Panc1 (cell line): ENCODE measurements at places on chromosomes 12 and 14. TPM values are rescaled to one million over a fixed set of nuclear protein-coding genes. Genes with fewer than 3 reads are reported as not detected.

DNA sequence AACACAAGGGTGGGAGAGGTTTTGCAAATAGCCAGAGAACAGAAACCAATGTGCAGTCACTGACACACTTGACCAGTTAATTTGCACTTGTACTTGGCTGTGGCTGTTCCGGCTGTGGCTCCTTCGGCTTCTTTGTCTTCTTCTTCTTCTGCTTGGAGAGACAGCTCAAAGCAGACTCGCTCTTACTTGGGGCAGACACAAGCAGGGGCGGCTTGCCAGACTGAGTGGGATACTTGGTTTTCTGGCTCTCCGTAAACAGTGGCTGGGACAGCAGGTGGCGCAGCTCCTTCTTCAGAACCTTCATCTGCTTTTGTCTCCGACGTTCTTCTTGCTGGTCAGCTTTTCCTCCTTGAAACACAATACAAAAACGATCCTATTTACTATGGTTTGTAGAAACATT lies 25.0 kb downstream of the OTUB2 start:
- no peak for DNase-seq

The KRT1 gene
- not detected for total RNA-seq

The HOXC4 gene
- 22.7 TPM for total RNA-seq

The CAPZA3 gene
- not detected for total RNA-seq

The SVOP gene
- not detected for total RNA-seq

The DPPA3 gene
- total RNA-seq = not detected

DNA sequence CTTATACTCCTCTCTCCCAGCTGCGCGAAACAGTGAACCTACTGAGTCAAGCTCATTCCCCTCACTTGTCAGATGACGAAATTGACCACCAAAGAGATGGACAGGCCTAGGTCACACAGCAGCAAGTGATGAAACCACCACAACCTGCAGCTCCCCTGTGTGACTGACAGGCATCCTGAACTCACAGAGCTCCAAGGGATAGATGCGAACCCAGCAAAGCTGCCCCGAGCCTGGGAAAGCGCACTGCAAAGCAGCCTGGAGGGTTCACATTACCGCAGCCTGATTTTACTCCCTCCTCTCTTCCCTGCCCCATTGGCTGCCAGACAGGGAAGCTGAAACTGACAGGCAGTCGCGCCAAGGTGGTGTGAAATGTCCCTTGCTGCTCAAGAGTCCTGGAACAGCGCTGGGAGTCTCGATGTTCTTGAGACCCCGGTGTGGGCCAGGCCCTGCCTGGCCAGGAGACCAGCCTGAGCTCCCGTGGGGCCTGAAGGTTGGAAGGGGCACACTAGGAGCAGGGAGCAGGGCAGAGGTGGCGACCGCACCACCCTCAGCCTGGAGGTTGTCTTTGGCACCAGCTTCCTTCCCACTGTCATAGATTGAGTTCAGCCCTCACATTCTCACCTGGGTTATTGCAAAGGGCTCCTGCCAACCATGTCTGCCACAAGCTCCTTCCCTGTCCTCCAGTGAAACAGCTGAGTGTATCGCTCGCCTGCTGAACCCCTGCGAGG lies 36.3 kb downstream of the SNRNP35 start:
- DNase-seq = no peak

DNA sequence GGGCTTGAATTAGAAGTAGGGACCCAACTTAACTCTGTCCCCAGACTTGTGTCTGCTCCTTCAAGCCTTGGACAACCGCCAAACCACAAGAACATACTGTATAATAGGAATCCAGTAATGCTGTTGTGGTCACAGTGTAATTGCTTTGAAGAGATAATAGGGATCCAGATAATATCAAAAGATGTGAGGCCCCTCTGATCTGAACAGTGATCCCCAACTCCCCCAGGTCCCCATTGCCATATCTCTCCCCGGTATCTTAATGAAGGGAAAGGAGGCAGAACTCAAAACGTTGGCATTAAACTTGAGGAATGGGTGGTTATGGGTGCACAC lies 8.5 kb upstream of the PLEKHH1 start:
- DNase-seq = no peak

DNA sequence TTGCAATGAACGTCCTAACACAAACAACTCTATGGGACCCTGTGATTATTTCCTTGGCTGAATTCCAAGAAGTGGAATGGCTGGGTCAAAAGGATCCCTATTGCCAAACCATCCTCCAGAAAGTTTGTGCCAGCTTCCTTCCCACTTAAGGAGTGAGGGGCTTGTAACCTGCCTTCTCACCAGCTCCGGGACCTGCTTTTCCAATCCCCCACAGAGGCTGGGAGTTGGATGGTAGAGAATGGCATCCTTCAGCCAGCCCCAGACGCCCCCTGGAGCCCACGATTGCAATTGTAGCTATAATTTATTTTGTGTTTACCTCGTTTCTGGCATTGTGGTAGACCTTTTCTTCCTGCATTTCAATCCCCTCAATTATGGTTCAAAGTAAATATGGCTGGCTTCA lies 9.7 kb upstream of the ZDHHC22 start:
- DNase-seq = no peak

The UBE3B gene
- 38.9 TPM for total RNA-seq

GRCh38 chr14:75783602-75784313 lies 122.7 kb downstream of the TTLL5 start:
- no peak for DNase-seq

The IL22 gene
- not detected for total RNA-seq

DNA sequence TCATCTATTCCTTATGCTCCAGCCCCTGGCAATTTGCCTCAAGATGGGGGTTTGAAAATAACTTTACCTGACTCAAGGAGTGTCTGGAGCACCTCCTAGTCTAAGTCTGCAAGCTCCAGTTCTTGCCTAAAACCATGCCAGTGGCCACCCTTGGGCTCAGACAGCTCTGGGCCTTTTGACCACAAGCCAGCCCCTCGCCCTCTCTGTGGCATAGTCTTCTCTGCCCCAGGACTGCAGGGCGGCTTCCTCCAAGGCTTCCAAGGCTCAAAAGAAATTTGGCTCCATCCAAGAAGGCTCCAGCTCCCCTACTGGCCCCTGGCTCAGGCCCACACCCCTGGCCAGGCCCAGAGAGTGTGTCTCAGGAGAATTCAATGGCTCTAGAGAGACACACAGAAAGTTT lies 14.8 kb downstream of the ACVRL1 start:
- no peak for DNase-seq

The LTB4R2 gene
- 6.9 TPM for total RNA-seq

DNA sequence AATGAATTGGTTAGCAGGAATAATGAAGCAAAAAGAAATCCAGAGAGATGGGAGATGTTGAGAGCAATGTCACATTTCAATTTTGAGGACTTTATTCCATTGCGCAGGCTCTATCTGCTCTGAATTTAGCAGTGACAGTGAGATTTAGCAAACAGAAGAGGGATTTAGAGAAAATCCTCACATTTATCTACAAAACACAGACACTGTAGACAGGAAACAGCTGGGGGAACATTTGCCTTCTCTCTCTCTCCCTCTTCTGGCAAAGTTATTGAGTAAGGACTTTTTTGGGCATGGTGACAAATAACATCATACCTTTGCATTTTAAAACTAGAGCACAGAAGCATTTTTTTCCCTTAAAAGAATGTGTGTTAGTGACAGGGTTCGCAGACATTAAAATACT lies at the start of gene IGF1:
IGF1 (minus strand) TSS at position 158 of the 400 bp plus-strand sequence. CDS start 182 bp downstream, outside the sequence.
- DNase-seq = no peak

GRCh38 chr14:102481371-102481770 lies 28.2 kb downstream of the ANKRD9 start:
- DNase-seq = no peak

DNA sequence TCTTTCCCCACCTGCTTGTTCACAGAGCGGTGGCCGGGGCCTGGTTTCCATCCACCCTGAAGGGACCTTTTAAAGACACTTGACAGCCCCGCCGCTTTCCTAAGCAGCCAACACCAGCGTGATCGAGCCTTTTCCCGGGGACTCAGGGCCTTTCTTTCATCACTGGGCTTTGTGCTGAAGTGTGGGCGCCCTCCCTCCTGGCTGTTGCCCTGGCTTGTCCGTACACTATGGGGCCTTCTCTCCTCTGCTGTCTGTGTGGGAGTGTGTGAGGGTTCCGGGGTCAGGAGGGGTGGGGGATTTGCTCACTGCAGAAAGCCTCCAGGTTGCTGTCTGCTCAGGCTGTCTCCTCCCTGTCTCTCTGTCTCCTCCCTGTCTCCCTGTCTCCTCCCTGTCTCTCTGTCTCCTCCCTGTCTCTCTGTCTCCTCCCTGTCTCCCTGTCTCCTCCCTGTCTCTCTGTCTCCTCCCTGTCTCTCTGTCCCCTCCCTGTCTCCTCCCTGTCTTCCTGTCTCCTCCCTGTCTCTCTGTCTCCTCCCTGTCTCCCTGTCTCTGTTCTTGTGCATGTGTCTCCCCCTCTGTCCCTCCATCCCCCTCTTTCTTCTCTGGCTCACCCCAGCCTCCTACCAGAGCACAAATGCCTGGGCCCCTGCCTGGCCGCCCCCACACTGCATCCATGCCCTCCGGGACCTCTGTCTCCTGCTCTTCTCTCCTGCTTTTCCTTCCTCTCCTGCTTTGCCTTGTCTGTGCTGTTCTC lies 64.7 kb downstream of the CCDC92 start:
- DNase-seq = no peak

GRCh38 chr14:50892255-50892654 lies 20.4 kb downstream of the ABHD12B start:
- DNase-seq = no peak

The BTBD6 gene
- total RNA-seq = 0.26 TPM

The TAS2R43 gene
- total RNA-seq = 0.36 TPM

DNA sequence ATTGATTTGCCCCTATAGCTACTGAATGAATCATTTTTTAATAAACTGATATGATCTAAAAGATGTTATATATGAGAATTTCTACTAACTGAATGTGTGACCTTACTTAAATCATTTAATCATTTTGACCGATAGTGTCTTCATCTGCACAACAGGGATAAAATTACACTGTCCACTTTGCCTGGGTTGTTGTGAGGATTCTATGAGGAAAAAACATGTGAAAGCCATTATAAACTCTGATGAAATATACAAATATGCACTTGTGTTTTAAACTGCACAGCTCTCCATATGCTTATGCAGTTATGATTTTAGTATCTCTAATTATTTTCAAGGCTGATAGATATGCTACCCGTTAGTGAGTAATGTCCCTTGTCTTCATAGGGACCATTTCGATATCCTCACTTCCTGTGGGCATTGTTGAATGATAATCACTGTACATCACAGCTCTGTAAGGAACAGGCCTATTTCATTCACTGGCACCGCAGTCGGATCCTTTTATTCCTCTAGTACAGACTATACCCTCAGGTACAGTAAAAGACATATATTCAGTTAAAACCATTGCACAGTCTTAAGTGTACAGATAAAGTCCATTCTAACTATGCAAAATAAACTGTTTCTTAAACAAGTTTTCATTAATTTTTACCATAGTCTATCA lies 88.7 kb upstream of the RAP1B start:
- DNase-seq = no peak

- no peak for DNase-seq
Observed at GRCh38 chr14:25463480-25463879, 413.5 kb upstream of the STXBP6 start.

The GYS2 gene
- total RNA-seq = not detected

DNA sequence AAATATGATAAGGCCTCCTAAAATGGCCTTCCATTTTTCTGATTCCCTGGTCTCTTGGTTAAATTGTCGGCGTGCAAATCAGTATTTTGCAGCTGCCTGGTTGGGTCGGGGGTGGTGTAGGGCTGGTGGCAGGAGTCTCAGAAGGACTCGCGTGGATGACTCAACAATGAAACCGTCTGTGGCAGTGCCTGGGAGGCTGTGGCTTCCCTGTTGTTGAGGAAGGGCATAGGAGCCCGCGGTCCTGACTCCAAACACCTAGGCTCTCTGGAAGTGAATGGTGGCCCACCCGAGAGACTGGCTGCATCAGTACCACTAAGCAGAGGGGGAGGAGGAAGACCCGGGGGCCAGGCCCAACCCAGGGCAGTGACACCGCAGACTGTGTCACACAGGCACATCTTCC lies 207.9 kb downstream of the TTC7B start:
- DNase-seq = no peak

The KRT71 gene
- total RNA-seq = not detected

DNA sequence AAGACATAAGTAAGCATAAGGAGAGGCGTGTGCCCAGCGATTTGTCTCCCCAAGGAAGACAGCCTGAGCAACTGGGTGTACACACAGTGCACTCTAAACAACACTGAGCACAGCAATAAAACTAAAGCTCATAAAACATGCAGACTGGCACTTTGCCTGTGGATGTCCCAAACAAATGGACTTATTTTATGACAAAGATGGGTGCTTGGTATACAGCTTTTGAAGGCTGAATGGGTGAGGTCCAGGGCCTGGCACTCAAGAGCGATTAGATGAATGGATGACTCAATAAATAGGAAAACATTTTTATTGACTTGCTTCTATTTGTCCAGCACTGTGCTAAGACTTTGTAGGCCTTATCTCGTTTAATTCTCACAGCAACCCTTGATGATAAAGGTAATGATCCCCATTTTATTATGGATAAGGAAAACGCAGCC lies 28.5 kb downstream of the LGMN start:
- no peak for DNase-seq

GRCh38 chr12:15212930-15213329 lies 8.3 kb downstream of the RERG start:
- DNase-seq = no peak

GRCh38 chr12:102966200-102966863 lies 8.9 kb downstream of the ASCL1 start:
- DNase-seq = no peak

GRCh38 chr14:79077096-79077495 lies 906.9 kb downstream of the NRXN3 start:
- DNase-seq = no peak

DNA sequence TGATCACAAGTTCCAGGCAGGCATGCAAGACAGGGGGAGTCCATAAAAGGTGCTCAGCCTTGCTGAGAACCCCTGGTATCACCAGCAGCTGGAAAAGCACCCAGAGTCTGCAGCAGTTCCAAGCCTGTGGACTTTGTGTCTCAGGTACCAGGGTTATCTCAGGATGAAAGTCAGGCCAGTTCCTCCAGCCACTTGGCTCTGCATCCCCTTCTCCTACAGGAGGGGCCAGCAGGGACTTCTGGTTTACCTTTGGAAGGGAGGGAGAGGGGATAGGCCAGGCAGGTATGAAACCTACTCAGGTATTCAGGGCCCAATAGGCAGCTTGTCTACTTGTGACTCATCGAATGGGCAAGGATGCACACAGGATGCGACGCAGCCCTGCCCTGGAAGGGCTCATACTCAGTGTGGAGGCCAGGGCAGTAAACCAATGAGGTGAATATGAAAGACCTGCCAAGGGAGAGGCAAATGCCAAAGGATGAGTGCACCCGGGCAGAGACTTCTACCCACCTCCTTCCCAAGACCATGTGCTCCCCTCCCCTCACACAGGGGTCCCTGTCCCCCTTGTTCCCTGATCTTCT lies 148.2 kb downstream of the SLC38A6 start:
- no peak for DNase-seq

DNA sequence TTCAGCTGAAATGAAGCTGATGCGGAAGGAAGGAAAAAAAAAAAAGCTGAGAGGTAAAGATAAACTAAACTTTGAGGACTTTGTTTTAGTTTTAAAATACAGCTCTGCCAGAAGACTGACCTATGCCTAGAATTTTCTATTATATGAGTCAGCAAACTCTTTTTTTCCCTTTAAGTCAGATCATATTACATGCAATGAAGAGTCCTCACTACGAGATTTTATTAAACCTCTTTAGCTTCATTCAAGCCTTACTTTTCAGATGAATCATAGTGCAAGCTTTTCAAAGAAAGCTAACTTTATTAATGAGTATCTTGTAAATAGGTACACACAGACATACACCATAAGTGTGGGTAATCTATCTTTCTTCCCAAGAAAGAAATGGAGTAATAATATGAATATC lies 57.8 kb upstream of the FSCB start:
- DNase-seq = no peak

- no peak for DNase-seq
Observed at GRCh38 chr12:56031987-56032386, 9.7 kb upstream of the RPS26 start.
